Lower lobe of right lung (tissue), 2 donors: ENCODE measurements at places on chromosomes 16 and 17.

GRCh38 chr17:63445954-63446752, at the start of gene CYB561:
Gene CYB561 (minus strand): TSS chr17:63446306. CDS start chr17:63437547, 8,759 bp downstream.
- DNase-seq = peak; percentile 89

DNA sequence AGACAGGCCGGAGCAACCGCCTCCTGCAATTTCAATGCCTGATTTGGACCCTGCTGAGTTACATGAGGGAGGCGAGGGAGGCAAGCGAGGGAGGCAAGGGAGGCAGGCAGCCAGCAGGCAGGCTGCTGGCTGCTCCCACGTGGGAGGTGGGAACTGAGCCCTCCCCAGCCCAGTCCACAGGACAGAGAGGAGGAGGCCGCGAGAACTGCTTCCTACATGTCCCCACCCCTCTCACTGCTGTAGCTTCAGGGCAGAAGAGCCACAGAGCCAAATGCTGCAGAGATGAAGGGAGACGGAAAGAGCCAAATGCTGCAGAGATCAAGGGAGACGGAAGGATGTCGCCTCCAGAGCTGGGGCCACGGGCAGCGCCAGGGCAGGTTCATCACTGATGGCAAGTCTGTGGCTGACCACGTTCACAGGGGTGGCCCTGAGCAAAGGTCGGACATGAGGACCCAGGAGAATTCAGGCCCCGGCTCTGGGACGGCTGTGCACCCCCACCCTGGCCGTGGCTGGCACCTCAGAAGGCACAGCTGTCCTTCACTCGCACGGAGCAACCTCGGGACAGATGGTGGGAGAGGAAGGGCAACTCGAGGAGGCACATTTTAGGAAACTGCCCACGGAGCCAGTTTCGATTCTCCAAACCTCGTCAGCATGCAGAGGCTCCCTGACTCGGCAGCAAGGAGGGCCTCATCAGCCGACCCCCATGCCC, 21.5 kb downstream of the RPH3AL start:
- no peak for DNase-seq

DNA sequence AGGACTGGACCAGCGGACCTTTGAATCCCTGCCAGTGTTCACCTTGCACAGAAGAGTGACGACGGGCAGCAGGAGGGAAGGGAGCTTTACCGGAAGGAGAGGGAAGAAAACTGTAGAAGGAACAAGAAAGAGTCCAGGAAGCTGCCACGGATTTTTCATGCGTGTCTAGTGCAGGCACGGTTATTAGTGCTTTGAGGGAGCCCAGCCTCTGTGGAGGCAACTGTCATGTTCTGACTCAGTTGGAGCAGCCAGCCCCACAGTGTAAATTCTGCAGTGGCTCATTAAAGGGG, 6.5 kb upstream of the HOXB13 start:
- DNase-seq = no peak

DNA sequence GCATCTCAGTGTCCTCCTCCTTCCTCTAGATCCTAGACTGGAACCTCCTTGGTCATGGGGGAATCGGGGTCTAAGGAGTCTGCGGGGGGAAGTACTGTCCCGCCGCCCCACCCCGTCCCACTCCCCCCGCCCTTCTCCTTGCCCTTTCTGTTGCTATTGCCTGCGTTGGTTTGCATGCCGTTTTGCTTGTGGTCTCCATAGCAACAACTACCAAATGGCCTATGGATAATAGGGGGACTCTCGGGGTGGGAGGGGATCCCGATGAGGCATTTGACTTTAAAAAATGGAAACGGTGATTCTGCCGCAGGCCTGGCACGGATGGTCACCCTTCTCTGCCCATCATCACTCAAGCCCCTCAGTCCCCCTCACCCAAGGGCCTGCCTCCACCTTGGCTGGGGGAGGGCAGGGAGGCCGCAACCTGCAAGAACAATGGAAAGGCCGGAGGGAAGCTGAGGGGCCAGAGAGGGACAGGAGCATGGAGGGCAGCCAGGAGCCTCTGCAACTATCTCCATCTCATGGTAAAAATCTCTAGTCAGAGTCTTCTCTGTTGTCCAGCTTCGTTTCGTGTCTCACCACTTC, 231.4 kb upstream of the TNRC6C start:
- no peak for DNase-seq

DNA sequence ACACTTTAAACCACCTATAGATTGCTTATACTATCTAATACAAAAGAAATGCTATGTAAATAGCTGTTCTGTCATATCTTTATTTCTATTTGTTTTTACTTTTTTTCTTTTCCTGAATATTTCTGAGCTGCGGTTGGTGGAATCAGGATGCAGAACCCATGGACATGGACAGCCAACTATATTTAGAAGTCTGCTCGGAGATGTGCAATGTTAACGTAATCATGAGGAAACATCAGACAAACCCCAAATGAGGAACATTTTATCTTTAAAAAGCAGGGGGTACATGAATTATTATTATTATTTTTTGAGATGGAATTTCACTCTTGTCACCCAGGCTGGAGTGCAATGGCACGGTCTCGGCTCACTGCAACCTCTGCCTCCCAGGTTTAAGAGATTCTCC, 31.4 kb upstream of the GHDC start:
- no peak for DNase-seq

GRCh38 chr16:69851491-69852240, 89.5 kb downstream of the WWP2 start:
- no peak for DNase-seq

DNA sequence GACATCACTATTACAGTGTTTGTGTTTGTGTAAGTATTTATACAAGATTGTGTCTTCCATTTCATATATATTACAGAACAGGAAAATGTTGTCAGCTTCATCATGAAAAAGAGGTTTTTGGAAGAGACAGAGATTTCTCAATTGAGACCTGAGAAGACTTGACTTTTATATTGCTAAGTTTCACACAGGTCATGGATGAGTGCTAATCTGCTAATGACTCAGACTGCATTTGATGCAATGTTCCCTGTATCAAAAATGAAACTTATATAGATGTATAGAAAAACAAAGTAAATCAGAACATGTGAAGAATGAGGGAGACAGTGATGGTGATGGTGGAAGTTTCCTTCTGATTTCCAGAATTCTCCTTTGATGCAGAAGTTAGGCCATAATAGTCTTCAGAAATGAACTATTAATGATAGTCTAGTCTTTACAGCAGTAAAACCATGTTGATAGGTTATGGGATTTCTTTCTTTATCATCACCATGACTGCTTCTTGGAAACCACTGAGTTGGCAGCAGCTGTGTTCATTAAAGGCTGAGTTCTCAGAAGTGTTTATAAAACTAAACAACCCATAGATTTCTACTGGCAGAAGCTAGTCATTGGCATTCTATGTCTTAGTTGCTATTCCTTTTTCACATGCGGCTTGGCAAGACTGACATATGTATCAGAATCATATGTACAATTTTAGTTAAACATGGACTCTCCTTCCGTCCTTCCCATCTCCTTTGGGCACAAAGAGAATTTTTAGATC, 56.1 kb downstream of the PCTP start:
- DNase-seq = no peak

- peak; percentile 99 for DNase-seq
These were observed 146.4 kb downstream of the SPECC1 start for GRCh38 chr17:20155258-20156195.

GRCh38 chr16:57959121-57959520, 11.8 kb downstream of the CNGB1 start:
- no peak for DNase-seq

- no peak for DNase-seq
These were observed 24.0 kb downstream of the TAT start for GRCh38 chr16:71552698-71553503.

- DNase-seq = no peak
These were observed 53.7 kb upstream of the METRNL start for GRCh38 chr17:83025636-83026280.

DNA sequence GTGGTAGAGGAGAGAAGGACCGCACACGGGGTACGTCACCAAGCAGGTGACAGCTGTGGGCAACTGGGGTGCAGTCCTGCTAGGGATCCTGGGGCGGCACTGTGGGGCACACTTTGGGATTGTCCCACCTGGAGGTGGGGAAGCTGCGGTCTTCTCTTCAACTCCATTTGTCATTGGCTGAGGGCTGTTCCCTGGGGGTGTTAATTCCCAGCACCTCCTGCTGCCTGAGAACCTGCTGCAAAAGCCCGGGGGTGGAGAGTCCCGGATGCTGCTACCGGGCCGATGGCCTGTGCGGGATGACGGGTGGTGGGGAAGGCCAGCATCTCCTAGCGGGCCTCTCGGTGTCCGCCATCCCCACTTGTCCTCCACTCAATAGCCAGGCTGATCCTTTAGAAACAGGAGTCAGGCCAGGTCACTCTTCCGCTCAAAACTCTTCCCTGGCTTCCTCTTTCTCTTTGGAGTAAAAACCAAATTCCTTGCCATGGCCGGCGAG, 100.2 kb downstream of the CYLD start:
- DNase-seq = no peak

DNA sequence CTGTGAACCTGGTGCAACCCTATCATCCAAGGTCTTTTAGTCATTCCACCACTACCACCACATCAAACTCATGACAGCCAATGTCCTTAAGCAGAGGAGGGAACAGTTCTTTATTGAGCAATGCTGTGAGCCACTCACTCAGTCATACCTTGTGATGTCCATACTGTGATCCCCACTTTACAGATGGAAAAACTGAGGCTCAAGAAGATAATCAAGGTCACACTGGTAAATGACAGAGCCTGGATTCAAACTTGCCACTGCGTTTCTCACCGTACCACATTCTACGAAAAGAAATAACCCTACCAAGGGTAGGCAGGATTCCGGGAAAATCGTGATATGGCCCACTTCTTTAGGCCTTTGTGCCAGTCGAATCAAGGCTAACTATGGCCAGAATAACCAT, 172.6 kb downstream of the CCT6B start:
- DNase-seq = no peak

DNA sequence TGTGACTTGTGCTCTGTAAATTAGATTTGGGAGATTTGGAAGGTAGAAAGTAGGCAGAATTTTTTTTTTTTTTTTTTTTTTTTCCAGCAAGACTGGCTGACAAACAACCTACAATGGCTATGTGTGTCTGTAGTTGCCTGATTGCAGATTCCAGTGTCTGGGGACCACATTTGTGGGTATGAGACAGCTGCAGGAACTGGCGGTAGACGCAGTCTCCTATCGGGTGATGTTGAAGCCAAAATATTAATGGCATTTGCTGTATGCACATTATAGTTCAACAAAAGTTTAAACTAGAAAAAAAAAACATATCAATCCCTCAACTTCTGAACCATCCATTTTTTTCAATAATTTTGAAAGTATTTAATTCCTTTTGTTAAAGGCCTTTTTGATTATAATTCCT, 665.2 kb downstream of the TOX3 start:
- DNase-seq = no peak

DNA sequence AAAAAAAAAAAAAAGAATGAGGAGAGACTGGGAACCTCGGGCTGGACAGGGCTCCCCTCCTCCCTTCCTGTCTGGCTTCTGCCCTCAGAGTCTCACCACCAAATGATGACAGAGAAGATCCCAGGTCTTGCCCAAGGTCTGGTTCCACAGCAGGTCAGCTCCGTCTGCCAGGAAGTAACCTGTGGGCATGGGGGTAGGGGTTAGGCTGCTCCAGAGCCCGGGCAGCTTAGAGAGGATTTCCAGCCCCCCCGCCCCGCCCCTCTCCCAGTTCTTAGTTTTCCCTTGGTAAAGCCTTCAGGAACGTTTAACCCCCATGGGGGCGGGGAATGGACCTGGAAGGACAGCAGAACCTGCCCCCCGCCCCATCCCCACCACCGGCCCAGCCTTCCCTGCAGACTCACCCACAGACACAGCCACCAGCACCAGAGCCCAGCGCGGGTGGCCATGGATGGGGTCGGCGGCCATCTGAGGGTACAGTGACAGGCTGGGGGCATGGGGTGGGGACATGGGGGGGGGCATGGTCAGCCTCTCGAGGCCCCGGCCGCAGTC, 700 bp downstream of the TLCD2 start:
- DNase-seq = no peak

DNA sequence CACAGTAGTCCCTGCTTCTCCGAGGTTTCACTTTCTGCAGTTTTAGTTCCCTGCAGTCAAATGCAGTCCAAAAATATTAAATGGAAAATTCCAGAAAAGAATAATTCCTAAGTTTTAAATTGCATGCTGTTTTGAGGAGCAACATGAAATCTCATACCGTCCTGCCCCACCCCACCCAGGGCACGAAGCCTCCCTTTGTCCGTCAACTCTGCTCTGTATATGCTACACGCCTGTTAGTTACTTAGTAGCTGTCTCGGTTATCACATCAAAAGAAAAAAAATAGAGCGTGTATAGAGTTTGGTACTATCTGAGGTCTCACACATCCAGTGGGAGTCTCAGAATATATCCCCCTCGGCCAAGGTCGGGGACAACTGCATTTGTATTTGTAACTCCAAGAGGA, 129.4 kb upstream of the NOL11 start:
- no peak for DNase-seq

DNA sequence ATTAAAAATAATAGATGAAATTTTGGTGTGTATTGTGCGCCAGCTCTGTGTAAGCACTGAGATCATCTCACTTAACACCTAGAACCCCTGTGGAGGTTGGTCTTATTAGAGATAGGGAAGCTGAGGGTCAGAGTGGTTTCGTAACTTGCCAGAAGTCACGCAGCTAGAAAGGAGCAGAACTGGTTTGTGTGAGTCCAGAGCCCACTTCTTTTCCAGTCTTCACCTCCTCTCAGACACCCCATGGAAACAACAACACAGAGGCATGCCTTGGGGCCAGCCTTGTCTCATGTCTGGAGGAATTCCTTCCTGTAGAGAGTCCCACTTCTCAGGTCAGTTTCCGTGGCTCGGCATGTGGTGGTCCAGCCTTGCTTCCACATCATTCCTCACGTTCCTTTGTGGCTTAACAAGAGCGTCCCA, 16.5 kb downstream of the YPEL2 start:
- no peak for DNase-seq

GRCh38 chr16:84453061-84453752, 51.3 kb downstream of the MEAK7 start:
- peak; percentile 41 for DNase-seq

DNA sequence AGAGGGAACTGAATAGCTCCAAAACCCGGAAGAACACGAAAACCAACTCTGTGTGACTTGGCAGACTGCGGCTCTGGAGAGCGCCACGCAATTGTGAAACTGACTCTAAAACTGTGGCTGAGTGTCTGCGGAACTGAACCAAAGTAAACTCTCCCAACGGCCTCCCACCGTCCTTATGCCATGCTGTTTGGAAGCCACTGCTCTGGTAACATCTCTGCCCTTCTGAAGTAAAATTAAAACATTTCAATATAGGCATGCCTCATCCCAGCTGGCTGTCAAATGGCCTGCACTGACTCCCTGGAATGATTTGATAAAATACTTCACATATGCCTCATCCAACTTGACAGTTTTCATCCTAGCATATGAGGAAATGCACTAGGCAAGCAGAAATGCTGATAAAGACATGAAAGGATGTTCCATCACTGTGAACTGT, 70.2 kb downstream of the PARN start:
- DNase-seq = peak; percentile 68

- no peak for DNase-seq
These were observed 136.9 kb downstream of the MAP2K6 start for GRCh38 chr17:69551212-69552010.

GRCh38 chr16:8675183-8676159, 1.1 kb downstream of the ABAT start:
- DNase-seq = no peak
